ENCODE measurements at places on chromosomes 12 and 14.

- no peak for DNase-seq
These were observed 90.0 kb downstream of the ANO6 start for GRCh38 chr12:45305907-45306306.

DNA sequence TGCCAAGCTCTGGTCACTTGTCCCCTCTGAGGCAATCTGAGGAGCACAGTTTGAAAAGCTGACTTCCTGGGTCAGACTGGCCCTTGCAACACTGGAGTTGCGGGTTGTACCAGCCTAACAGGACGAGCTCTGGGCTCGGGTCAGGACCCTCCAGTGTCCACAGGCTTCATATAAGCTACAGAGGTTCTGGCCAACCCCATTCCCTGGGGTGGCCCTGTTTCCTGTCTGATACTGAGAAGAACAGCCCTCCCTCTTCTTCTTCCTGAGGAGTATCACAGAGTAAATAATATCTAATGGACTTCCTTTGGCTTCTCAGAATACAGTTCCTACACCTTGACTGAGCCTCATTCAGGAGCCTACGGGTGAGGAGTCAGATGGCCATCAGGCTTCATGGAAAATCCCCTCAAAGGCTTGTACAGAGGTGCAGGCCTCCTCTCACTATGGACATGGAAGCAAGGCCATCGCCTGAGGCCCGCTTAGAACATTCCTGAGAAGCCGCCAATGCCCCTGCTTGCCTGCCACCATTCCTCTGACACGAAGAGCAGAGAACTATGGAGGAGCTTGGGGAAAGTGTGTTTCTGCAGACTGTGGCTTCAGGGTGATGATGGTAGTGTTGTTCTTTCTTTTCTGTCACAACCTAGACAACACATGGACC, 28.5 kb upstream of the ANO2 start:
- no peak for DNase-seq

- no peak for DNase-seq
These were observed 3.6 kb upstream of the TPI1 start for GRCh38 chr12:6863586-6864321.

- DNase-seq: no peak
These were observed 33.3 kb downstream of the RAD52 start for GRCh38 chr12:916240-916639.

- DNase-seq: no peak
These were observed 3.1 kb downstream of the GPR33 start for GRCh38 chr14:31484754-31485153.

DNA sequence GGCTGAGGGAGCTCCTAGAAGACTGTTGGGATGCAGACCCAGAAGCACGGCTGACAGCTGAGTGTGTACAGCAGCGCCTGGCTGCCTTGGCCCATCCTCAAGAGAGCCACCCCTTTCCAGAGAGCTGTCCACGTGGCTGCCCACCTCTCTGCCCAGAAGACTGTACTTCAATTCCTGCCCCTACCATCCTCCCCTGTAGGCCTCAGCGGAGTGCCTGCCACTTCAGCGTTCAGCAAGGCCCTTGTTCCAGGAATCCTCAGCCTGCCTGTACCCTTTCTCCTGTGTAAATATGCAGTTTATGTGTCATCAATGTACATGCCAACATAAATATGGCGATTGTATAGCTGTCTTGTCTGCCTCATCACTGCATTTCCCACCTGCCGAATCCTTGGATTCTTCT, 7.5 kb downstream of the AMHR2 start:
- DNase-seq: no peak

DNA sequence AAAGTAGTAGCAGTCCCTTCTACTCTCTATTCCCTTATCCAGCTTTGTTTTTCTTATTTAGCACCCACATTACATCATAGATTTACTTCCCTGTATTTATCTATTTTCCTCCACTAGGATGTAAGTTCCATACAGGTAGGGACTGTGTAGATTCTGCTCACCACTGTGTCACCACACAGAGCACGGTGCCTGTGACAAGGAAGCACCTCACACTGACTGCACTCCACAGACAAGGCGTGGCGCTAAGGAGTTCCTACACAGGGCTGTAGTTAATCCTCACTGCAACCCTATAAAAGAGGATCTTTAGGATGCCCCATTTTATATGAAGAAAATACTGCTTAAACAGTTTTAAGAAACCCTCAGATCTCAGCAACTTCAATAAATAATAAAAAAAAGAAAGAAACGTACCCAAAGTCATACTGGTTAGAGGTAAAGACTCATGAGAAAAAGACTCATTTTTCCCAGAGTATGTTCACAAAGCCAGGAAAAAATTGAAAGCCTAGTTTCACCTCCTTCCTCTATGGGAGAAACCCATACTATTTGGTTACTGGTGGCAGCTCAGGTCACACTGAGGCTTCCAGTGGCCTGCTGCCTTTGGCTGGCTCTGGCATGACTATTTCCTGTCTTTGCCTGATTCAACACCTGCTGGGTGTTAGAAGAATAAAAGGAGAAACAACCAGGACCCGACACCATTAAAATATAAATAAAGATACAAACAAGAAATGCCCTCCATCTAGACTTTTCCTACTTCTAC, 36.9 kb downstream of the RAD9B start:
- no peak for DNase-seq

DNA sequence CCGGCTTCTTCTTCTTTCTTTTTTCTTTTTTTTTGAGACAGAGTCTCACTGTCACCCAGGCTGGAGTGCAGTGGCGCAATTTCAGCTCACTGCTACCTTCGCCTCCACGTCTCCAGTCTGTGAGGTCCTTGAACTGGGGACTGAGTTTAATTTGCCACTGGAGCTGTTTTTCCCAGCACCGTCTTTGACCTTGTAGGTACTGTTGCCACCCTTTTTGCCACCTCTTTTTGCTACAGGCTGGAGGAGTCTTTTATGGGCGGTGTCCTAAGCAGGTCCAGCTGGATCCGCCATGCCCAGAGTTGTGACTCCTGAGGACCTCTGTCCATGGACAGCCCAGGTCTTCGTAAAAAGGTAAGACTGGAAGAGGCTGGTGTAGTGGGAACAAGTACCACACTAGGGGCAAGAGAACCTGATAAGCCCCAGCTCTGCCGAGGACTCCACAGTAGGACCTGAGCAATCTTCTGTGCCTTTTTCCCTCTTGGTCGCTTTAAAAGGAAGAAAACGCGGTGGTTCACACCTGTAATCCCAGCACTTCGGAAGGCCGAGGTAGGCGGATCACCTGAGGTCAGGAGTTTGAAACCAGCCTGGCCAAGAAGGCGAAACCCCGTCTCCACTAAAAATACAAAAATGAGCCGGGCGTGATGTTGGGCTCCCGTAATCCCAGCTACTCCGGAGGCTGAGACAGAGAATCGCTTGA, 946 bp downstream of the RNU4-2 start:
- no peak for DNase-seq

DNA sequence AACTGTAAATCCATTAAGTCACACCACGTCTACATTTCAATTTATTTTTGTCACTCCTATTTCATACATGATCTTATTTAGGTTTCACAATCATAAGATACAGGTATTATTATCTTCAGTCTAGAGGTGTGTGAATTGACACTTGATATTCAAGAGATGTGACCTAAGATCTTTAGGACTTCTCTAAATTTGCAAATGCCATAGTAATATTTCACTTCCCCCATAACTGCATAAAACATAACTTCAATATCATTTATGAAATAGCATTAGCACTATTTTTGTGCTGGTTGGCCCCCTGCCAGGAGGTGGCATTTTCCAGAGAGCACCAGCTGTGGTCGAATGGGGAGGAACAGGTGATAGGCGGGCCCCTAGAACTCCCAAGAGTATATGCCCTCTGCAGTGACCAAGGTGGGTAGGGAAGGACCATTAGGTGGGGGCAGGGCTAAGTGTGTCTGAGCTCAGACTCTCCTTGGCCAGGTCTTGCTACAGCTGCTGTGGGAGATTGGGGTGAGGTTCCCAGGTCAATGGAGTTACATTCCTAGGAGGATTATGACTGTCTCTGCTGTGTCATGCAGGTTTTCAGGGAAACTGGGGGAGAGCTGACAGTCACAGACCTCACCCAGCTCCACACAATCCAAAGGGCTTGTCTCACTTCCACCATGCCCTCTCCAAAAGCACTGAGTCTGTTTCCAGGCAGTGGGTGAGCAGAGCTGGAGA, 49.2 kb upstream of the ERGIC2 start:
- DNase-seq: no peak

DNA sequence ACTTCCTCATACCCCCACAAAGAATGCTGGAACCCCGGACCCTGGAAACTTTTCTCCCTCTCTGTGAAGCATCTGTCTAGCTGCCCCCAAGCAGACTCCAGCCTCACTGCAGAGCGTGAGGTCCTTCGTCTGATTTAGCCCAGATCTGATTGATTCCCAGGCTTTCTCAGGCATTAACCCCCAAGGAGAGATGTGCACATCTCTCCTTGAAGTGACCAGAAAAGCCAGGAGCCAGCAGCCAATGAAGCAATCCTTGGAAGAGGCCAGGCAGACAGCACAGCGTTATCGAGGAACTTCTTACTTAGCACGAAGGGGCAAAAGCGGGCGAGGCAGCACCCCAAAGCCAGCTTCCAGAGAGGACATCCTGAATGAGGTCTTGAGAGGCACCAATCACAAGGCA, 100.7 kb downstream of the ZFP36L1 start:
- DNase-seq: no peak

- DNase-seq: no peak
These were observed 214.1 kb downstream of the PTPRO start for GRCh38 chr12:15536446-15536845.

GRCh38 chr12:29516431-29516875, 19.0 kb upstream of the OVCH1 start:
- no peak for DNase-seq

DNA sequence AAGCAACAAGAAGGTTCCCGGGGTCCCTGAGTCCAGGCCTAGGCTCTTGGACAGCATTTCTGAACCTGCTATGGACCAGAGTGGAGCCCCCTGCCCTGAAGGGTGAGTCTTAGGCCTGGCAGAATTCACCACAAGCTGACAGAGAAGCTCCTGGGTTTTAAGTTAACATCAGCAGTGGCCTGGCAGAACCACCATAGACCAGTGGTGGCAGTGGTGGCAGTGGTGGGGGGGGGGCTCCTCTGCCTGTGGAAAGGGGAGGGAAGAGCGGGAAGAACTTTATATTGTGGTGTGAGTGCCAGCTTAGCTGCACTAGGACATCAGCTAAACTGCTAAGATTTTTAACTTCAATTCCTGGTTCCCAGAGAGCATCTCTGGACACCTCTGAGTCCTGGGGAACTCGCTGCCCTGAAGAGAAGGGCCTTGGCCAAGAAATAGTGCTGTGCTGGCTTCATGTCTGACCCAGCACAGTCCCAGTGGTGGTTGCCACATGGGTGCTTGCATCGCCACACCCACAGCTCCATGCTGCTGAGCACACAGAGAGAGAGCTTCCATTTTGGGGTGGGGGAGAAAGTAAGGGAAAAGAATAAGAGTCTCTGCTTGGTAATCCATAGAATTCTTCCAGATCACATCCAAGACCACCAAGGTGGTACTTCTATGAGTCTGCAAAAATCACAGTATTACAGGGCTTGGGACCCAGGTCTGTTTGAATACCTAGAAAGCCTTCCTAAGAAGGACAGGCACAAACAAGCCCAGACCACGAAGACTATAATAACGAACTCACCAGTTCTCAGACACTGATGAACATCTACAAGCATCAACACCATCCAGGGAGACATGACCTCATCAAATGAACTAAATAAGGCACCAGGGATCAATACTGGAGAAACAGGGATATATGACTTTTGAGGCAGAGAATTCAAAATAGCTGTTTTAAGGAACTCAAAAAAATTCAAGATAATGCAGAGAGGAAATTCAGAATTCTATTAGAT, 20.4 kb upstream of the RNF212B start:
- no peak for DNase-seq

- no peak for DNase-seq
These were observed 149.2 kb downstream of the ZFP36L1 start for GRCh38 chr14:68643673-68644072.

DNA sequence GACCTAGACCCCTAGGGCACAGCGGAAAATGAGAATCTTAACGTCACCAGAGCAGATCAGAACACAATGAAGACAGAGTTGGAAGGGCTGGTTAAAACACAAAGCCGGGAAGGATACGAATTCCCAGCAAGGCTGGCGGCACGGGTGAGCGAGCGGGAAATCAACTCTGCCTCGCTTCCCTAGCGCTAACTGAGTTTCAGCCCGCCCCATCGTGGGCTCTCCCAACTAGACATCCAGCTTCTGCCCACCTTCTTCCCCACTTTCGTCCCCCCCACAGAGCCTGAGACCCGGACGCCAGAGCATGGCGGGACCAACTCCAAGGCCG, 377 bp downstream of the CCNT1 start:
- DNase-seq: no peak

- DNase-seq: no peak
These were observed 138.7 kb upstream of the DYRK2 start for GRCh38 chr12:67509666-67510386.

Measured in HuH-7 (cell line).